ENCODE measurements at places on chromosomes 16 and 17.

GRCh38 chr17:79262624-79263023 is 188.0 kb downstream of the ENGASE start:
- DNase-seq, result no peak

DNA sequence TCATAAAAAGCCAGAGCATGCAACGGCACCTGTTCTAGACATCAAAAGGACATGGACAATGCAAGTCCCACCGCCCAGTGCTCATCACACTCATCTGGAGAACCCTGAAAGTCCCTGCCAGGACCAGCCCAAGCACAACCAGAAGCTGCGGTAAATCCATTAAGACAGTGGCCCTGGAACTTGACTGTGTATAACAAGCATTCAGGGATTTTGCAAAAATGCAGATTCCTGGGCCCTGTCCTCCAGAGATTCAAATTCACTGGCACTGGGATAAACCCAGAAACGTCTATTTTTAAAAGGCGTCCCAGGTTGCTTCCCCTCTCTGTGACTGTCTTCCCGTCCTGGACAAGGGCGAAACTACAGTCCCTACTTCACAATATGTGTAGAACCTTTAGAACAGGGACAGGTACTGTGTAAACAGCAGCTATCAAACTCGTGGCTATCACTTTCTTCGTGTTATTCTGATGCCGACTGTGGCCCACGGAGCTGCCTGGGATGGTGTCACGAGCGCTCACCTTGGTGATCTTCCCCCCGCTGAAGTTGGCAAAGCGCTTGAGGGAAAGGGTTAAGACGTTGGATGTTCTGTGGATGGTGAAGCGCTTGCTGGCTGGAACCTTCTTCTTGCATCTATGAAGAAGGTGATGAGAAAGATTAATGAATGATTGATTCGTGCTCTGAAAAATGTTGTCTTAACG is 22.3 kb downstream of the USP36 start:
- no peak for DNase-seq

DNA sequence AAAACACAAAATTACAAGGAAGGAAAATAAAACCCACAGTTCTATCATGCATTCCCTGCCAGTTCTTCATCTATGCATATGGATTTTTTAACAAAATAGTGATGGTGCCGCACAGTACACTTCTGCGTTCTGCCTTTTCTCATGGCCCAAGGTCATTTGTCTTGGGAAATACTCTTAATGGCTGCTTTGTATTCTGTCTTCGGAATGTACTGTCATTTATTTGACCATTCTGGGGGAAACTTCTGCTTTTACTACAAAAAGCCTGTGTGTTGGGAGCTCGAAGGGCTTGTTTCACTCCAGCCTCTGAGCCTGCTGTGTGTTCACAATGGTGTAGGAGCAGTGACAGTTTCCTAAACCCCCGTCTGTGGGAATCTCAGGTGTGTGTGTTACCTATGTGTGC is 82.8 kb upstream of the SEC14L1 start:
- no peak for DNase-seq

GRCh38 chr17:35052241-35052610 is 11.3 kb downstream of the RFFL start:
- DNase-seq, result no peak

DNA sequence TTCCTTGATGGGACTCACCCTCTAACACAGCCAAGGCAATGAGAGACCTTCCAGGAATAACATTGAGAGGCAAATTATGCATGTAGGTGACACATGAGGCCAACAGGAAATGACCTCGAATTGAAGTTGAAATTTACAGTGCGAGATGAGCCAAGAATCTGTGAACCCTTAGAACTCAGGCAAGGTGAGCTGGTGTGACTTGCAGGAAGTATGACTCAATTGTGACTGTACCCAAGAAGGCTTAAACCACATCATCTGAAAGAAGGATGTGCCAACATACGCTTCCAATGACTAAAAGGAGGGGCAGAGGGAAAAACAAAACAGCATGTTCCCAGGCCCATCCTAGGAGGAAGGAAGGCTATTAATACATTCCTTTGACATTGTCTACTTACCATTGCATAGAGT is 44.8 kb downstream of the PITPNC1 start:
- DNase-seq, result no peak

GRCh38 chr17:13200671-13201070 is 182.8 kb upstream of the ELAC2 start:
- no peak for DNase-seq

GRCh38 chr16:88287219-88287618 is 95.5 kb upstream of the ZNF469 start:
- no peak for DNase-seq

- DNase-seq, result no peak
Measured at GRCh38 chr16:52547004-52547833, at the start of gene TOX3. Gene TOX3 (minus strand): TSS chr16:52547143. CDS start chr16:52546723, 420 bp downstream.
